ENCODE measurements at places on chromosomes 11 and 22.

- peak; percentile 33 for DNase-seq
Observed at GRCh38 chr11:92226331-92227229, 2.0 kb downstream of the FAT3 start.

- peak; percentile 26 for DNase-seq
Observed at GRCh38 chr22:24996420-24996952, 44.0 kb downstream of the KIAA1671 start.

GRCh38 chr11:62556875-62557631 is 10.4 kb upstream of the AHNAK start:
- DNase-seq = no peak

- DNase-seq = no peak
Observed at GRCh38 chr11:105456950-105457349, 152.9 kb upstream of the GRIA4 start.

DNA sequence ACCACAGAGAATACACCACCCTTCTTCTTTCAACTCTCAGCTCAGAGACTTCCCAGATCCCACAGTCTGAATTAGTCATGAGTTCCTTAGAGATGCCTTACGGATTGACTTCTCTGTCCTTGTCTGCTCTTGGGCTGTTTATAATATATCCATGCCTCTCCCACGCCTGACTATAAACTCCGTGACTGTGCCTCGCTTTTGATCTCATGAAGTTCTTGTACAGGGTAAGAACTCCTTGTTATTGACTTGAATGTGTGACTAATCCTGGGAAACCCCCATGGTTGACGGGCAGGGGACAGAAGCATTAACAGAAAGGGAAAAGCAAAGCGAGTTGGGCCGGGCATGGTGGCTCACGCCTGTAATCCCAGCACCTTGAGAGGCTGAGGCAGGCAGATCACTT is 62.4 kb upstream of the POU2AF1 start:
- peak; percentile 49 for DNase-seq

- DNase-seq = no peak
Observed at GRCh38 chr11:44550123-44550522, 15.3 kb upstream of the CD82 start.

- no peak for DNase-seq
Observed at GRCh38 chr11:113874581-113875233, 665 bp downstream of the USP28 start.

GRCh38 chr11:104001561-104002056 is 34.8 kb upstream of the DDI1 start:
- DNase-seq = no peak

GRCh38 chr11:91239359-91239758 is 985.3 kb upstream of the FAT3 start:
- no peak for DNase-seq

DNA sequence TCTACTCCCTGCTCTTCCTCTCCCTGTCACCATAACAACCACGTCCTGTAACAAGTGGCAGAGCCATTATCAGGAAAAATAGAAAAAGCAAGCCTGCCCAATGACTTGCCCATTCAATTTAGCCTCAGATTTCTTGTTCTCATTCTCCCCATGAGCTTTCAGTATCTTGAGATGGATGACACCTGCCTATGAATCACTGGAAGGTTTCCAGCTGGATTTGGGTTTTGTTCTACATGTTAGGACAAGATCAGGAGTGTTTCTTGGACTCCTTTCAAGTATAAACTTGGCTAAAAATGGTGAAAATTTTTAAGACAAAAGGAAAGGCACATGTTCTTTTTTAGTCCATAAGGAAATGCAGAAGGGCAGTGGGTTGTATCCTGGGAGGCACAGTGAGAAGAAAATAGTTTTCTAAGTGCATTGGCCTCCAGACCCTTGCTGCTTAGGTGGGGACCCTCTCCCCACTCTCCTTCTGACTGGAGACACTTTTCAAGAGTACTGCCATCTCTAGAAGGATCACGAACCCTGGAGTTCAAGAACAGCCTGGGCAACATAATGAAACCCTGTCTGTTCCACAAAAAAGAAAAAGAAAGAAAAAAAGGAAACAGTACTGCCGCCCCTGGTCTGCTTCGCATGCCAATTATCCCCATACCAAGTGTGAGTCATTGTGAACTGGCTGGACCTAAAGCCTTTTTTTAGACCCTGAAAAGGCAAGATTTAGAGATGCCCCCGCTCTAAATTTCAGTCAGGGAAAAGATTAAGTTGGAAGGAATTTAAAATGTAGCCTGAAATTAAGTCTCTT is 51.0 kb downstream of the MTNR1B start:
- DNase-seq = no peak

DNA sequence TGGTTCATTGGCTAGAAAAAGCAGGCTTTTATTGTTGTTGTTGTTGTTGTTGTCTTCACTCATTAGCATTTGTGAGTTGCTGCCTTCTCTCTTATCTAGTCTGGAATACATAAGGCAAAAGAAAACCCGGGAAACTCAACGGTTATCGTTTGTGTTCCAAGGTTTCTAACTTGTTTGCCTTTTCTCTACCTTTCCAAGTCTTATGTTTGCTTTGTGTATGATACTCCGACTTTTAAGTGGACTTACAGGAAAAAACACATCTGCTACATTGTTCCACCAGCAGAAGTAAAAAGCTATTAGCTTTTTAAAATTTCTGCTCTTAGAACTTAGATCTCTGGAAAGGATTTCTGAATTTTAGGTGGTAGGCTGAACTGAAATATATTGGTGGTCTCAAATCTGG is 27.0 kb upstream of the HIKESHI start:
- DNase-seq = no peak

DNA sequence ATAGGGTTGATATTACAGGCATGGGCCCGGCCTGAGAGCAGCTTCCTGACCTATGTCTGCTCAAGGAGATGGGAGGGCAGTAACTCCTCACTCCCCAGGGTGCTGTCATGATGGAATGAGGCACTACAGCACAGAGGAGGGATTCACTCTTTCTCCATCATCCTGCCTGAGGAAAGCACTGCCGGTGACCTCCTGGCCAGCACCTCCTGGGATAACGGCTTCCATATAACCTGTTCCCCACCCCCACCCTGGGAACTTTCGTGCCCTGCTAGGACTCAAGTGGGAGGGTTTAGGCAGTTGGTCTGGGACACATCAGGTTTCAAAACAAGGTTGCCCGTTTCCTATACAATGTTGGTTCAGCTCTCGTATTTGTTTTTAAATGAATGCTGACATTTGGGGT is 42.7 kb upstream of the MN1 start:
- DNase-seq = no peak

DNA sequence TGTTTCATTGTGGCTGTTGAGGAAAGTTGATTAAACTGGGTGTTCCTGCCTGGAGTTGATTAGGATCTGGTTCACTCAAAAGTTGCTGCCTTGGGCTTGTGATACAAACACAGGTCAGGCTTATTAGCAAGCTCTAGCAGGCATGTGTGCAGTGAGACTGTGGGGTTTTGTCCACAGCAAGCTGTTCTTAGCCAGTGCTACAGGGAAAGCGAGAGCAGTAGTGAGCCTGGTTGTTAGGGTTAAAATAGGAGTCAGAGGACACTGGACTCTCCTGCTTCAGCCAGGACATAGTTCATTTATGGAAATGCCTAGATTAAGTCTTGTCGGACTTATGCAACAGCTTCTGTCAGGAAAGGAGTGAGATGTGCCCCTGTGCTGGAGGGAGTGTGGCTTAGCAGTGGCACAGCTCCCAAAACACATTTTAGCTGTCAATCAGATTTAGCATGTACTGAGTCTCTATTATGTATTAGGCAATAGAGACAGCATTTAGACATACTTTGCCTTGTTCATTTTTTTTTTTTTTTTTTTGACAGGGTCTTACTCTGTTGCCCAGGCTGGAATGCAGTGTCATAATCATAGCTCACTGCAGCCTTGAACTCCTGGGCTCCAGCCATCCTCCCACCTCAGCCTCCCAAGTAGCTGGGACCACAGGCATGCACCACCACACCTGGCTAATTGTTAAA is 8.7 kb downstream of the SNRPD3 start:
- DNase-seq = no peak
